ENCODE measurements at places on chromosomes 7 and 10.

DNA sequence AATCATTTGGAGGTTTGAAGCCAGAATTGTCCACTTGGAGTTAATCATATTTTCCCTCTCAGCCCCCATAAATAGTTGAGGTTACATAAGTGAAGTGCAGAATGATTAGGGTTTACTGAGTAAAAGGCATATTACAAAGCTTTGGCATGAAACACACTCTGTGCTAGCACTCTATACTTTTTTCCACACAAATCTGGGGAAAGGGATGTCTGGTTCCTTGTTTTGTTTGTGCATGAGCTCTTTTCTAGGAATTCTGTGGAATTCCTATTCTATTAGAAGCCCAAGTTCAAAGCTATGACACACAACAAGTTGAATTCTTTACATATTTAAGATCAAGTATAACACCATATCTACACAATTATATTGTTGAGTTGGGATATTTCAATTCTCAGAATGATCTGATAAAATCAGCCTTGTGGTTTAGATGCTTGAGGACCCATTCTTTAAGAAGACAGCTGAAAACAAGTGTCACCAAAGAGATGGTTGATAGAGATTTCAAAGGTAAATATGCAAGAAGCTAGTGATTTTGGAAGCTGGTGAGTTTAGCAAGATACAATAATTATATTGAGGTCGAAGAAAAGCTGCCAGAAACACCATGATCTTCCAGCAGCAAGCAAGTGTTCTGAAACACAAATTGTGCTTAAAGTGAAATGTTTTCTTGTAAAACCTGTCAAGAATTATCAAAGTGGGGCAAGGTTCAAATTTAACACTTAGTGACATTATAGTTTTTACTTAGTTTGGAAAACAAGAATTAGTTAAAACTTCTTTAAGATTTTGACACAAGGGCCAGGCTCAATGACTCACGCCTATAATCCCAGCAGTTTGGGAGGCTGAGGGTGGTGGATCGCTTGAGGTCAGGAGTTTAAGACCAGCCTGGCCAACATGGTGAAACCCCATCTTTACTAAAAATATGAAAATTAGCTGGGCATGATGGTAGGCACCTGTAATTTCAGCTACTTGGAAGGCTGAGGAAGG, 122.6 kb downstream of the INHBA start:
- DNase-seq: no peak

GRCh38 chr7:139394540-139394939, 34.8 kb downstream of the LUC7L2 start:
- DNase-seq: no peak

DNA sequence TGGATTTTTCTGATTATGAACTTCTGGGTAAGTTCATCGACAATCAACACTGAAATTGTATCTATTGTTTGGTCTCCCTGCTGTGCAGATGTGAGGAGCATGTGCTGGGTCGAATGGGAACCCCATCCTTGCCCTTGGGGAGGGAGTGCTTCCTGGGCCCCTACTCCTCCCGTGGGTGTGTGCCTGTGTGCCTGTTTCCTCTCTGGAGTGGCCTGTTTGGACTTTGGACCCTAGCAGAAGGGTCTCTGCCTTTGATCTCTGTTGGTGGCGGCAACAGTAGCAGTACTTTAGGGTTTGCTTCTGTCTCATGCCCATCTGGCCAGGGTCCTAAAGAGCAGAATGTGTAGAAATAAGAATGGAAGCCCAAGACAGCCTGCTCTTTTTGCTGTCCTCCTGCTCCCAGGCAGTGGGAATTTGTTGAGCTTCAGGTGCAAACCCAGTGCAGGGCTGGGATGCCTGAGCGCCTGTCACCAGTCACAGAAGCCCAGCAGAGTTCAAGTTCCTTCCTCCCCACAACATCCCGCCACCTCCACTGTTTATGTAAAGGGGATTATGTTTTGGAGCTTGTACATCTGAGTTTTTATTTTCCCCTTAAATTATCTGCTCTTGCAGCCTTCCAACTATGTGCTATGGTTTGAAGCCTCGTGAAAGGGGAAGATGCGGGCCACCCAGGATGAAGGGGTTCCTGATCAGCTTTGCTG, 1.5 kb upstream of the TACR2 start:
- DNase-seq: no peak

DNA sequence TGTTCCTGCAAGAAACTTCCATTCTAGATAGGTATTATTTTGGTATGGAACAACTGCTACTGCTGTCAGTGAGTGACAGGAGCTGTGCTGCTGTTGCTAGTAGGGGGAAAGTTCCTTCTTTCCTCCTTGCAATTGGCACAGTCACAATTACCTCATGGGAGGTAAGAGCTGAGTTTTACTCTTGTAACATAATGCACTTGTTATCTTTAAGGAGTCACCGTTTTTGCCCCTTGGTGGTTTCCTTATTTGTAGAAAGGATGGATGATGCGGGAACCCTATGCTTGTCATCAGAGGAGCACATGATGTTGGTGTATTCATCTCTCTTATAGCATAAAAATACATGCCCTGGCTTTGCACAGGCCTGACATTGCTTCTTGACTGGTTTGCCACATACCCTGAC, 234.7 kb upstream of the NPY start:
- no peak for DNase-seq

DNA sequence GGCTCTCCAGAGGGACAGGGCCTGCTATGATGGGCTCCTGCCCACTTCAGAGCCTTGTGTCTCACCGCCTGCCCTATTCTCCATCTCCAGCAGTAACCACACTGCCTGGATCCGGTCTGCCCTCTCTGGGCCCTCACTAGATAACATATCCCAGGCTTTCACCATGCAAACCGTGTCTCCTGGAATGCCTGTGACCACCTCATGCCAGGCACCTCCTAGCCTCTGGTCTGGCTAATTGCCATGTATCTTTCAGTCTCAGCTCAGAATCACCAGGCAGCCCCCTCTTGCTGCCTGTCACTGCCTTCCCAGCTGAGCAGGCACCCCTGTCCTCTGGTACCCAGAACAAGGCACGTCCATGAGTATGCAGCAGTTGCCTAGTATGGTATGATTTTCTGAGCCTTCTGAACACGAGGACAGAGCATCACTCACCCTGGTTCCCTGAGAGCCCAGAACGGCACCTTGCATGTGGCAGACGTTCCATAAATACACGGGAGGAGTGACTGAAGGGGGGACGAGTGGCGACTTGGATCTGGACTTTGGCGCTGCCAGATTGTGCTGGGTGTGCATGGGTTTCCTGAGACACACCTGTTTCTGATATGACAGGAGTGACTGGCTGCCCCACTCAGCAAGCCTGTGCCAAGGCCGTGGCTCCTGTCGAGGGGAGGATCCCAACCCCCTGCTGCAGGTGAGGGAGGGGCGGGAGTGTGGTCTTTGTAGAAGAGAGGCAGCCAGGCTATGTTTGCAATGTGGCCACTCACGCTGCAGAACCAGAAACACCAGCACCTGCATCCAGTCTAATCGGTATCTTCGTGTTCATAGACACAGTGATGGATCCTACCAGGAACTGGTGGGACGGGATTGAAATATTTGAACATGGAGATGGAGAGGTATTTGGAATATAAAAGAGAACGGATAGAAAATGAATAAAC, 95.2 kb downstream of the VOPP1 start:
- DNase-seq: no peak

GRCh38 chr7:19919261-19920095, 146.1 kb upstream of the TMEM196 start:
- no peak for DNase-seq

DNA sequence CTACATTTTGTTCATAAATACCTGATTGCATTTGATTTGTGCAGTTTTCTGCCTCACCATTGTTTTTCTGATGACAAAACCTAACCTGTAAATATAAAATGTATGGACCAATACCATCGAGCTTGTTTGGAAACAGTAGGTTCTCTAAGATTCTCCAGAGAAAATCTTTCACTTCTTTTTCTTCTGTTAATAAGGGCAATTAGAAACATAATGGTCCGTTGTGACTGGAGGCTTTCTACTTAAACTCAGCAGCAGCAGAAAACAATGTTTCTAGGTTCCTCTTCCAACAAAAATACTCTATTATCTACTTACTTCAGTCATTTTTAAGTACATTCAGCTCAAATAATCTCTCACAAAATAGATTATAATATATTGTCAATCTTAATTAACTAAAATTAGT, 601.5 kb downstream of the PHTF2 start:
- DNase-seq: no peak

DNA sequence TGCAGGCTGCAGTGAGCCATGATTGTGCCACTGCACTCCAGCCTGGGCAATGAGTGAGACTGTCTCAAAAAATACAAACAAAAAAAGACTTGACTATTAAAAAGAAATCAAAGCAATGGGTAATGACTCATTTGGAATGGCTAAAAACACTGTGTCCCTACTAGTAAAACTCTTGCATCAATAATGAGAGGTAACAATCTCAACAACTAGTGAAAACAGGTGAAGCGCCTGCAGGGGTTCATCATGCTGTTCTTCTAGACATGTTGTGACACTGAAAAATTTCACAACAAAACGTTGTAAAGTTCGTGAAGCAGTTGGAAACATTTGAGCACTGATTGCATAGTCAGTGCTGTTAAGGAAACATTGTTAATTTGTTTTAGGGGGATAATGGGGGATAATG, 26.9 kb upstream of the SLC29A4 start:
- DNase-seq: no peak

DNA sequence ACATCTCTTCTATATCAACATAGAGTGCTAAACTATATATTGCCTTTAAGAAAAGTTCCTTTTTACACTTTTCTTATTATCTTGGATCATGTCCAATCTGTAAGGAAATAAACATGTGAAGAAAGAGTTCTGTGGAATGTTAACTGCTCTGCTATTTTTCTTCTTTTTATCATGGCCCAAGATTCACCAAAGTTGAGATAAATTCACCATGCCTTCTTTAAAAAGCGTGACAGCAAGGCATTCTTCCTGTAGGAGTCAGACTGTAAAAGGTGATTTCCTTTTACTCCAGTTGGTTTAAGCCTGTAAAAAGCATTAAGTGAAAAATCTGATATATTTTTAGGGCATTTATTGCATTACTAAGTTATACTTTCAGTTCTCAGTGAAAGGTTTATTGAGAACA, 165.7 kb upstream of the FZD1 start:
- no peak for DNase-seq
